EH (cell line): ENCODE measurements at places on chromosomes 16 and 17.

DNA sequence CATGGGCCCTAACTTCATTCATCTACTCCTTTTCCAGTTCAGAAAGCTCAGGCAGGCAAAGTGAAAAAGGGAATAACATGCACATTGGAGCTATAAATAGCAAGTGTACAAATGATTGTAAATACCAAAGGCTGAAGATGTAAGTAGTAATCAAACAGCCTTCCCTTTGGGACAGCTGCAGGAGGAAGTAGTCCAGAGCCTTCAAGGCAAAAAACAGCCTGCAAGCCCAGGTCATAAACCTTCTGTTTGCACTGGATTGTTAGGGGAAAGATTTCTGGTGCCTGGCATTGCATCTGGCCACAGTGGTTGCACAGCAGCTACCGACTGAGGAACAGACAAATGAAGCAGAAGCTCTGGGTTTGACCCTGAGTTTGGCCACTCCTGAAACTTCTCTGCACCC lies 98.6 kb upstream of the PMFBP1 start:
- peak; percentile 46 for DNase-seq

- DNase-seq, result no peak
Observed at GRCh38 chr17:80917716-80918560, 73.7 kb upstream of the CHMP6 start.

GRCh38 chr17:81309140-81309858 lies 14.2 kb upstream of the SLC38A10 start:
- peak; percentile 82 for DNase-seq

DNA sequence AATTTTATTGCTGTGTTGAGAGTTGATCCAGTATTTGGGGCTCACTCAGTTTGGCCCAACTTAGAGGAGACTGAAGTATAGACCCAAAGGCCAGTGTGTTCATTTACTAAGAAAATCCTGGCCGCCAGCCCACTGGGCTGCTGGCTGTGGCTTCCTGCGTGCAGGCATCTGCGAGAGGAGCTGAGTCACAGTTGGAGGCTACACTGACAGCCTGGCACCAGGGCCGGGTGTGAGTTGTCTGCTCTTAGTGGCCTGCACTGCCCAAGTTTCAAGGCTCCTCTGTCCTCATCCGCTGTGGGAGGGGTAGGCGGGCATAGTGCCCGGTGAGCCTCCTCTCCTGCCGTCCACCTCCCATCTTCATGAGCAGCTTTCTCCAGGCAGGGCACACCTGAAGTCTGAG lies 54.2 kb downstream of the PLD6 start:
- DNase-seq, result peak; percentile 98

DNA sequence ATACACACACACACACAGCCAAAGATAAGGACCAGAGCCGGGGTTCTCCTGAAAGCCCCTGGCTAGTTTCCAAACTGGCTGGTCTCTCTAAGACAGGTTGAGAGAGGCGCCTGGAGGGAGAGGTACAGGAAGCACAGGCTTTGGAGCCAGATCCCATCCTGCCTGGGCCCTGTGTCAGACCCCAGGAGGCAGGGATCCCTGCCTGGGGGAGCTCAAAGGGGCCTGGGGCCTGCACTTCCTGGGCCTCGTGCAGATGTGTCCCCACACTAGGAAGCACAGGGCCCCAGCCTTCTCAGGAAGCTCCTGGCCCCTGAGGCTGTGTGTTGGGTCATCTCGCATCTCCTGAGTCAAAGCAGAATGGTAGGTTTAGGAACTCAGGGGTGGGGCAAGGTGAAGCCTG lies 16.0 kb downstream of the SLC5A10 start:
- no peak for DNase-seq

DNA sequence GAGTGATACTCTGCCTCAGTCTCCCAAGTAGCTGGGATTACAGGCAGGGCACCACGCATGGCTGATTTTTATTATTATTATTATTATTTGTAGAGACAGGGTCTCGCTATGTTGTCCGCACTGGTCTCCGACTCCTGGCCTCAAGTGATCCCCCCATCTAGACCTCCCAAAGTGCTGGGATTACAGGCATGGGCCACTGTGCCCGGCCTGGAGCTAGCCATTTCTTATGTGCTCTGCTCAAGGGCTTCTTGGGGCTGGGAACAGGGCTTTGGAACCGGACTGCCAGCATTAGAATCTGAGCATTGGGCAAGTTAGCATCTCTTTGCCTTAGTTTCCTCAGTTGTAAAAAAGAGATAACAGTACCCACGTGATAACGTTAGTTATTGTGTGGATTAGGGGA lies 111.3 kb downstream of the C16orf78 start:
- DNase-seq, result no peak

GRCh38 chr16:4646773-4647643 lies 22.4 kb downstream of the MGRN1 start:
- DNase-seq, result no peak

DNA sequence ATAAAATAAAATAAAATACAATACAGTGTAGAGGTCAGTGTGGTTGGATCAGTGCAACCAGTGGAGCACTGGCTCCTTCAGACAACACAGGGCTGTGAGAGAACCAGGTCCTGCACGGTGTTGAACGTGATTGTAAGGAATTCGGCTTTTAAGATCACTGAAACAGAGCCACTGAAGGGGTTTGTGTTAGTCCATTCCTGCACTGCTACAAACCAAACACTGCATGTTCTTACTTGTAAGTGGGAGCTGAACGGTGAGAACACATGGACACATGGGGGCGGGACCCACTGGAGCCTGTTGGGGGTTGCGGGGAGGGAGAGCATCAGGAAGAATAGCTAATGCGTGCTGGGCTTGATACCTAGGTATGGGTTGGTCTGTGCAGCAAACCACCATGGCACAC lies 193.2 kb upstream of the AXIN2 start:
- DNase-seq, result no peak

DNA sequence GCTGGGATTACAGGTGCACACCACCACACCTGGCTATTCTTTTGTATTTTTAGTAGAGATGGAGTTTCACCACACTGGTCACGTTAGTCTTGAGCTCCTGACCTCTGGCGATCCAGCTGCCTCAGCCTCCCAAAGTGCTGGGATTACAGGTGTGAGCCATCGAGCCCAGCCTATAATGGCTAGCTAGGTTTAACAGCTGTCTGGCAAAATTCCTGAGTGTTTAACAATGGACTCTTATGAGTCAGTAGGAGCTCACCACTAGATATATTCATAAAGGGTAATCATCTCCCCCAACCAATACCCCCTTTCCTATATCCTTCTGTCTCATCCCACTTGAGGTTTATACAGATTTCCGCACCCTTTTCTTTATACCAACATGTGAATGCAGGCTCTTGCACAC lies 91.5 kb upstream of the CDH13 start:
- DNase-seq, result no peak

DNA sequence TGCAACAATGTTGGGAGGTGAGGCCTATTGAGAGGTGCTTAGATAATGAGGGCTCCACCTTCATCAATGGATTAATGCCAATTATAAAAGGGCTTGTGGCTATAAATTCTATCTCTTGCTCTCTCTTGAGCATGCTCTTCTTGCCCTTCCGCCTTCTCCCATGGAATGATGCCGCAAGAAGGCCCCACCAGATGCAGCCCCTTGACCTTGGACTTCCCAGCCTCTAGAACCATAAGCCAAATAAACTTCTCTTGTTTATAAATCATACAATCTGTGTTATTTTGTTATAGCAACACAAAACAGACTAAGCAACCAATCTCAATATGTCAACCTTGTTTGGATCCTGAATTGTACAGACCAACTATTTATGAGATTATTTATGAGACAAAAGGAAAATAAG lies 20.0 kb downstream of the MYH10 start:
- no peak for DNase-seq

GRCh38 chr16:58853854-58854791 lies 120.0 kb upstream of the GOT2 start:
- no peak for DNase-seq

- DNase-seq, result peak; percentile 67
Observed at GRCh38 chr17:48593840-48594537, 410 bp upstream of the HOXB5 start.

- no peak for DNase-seq
Observed at GRCh38 chr17:17422641-17423040, 54.2 kb upstream of the MED9 start.

DNA sequence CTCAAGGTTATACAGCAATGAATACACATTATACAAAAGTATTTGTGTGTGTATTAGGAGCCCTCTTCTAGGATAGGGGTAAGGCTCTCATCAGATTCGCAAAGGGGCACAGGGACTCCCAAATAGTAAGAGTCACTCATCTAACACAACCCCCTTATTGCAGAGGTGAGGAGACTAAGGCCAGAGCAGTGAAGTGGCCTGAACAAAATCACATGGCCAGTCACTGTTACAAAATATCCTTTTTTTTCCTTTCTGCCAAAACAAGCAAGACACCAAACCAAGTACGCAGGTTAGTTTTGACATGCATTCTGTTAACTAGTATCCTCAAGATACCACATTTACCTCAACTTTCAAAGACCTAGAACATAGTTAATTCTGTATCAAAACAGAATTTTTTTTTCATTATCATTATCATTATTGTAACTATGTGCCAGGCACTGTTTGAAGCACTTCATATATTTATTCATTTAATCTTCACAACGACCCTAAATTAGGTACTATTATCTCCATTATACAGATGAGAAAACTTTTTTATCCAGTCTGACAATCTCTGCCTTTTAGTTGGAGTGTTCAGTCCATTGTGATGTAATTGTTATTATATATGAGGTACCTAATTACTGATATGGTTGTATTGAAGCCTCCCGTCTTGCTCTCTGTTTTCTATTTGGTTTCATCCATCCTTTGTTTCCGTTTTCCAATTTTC lies 25.7 kb downstream of the MMD start:
- DNase-seq, result no peak

- DNase-seq, result no peak
Observed at GRCh38 chr16:86156155-86156554, 257.2 kb downstream of the IRF8 start.

DNA sequence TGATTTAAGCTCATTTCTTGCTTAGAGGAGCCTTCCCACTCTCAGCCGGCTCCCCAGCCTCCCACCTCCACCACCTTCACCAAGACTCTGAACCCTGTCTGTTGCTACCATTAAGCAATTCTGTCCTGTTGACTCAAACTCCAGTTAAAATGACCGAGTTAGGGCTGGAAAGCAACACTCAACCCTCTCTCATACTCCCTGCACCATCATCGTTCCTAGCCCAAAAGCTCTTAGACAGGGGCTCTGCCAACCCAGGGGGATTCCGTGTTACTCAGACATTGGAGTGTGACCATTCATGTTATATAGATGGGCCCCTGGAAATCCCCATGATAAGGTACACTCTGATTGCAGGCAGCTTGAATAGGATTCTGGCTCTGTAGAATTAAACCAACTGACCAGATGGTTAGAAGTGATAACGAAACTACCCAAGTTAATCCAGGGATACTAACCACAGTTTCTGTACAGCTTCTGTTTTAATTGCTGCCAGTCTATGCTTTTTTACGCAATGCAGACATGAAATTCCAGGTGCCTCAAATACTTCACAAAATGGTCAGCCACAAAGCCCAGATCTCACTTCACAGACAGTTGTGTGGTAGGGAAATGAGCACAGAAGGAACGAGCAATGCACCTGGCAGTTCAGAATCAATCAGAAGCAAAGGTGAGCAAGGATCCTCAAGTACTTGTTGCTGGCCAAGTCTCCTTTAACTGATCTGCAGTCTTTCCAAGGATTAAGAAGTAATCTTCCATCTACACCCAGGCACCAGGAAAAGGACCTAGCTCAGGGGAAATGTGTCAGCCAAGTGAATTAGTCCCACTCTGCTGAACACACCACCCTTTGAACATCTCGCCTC lies 2.1 kb downstream of the SSTR2 start:
- DNase-seq, result no peak

DNA sequence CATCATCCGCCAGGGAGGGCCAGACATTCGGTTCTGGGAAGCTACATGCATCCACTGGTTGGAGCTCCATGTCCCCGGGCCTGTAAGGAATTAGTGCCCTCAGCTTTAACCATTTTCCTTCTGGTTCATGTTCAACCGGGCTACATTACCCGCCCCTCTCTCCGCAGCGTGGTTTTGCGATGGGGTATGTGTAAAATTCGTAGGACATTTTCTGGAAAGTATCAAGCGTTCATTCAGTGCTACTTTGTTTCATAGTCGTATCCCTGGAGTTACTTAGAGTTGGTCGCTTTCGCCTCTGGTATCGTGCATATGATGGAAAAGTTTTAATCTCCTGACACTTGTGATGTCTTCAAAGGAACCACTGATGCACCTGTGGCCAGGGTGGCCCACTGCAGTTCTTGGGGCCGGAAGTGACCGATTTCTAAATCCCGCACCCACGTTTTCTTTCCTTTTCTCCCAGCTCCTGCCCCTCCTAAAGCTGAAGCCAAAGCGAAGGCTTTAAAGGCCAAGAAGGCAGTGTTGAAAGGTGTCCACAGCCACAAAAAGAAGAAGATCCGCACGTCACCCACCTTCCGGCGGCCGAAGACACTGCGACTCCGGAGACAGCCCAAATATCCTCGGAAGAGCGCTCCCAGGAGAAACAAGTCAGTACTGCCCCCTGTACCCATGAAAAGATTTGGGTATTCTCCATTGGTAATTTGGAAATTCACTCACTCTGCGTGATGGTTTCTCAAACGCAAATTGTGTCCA lies 637 bp downstream of the RPL23A start:
- DNase-seq, result no peak

DNA sequence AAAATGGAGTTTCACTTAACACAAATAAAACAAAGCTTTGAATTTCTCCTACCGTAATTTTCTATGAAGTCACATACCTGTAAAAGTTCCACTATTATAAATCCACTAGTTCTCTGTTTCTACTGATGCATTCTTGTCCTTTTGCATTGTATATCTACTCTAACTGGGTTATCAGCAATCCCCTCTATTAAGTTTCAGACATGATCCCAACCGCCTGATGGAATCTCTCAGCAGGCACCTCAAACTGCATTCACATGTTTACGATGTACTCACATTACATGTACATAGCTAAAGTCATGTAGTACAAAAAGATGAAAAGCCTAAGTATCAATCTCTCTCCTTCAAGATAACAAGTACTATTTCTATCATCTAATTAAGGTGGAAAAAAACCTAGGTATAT lies 64.9 kb downstream of the MED13 start:
- DNase-seq, result no peak

GRCh38 chr16:75073545-75074303 lies 42.9 kb downstream of the LDHD start:
- peak; percentile 19 for DNase-seq

- DNase-seq, result no peak
Observed at GRCh38 chr17:80799538-80800480, 191.8 kb upstream of the CHMP6 start.

- no peak for DNase-seq
Observed at GRCh38 chr16:89209522-89210044, 7.9 kb upstream of the ZNF778 start.

GRCh38 chr17:35486920-35487732 lies 38.6 kb upstream of the SLFN13 start:
- peak; percentile 54 for DNase-seq

- no peak for DNase-seq
Observed at GRCh38 chr17:63764716-63765115, 8.7 kb downstream of the CCDC47 start.

GRCh38 chr17:68182940-68183551 lies 64.8 kb upstream of the AMZ2 start:
- DNase-seq, result no peak

- DNase-seq, result no peak
Observed at GRCh38 chr17:82644148-82644547, 4.1 kb downstream of the WDR45B start.
